ENCODE measurements at places on chromosomes 6 and 20. TPM values are rescaled to one million over a fixed set of nuclear protein-coding genes. Genes with fewer than 3 reads are reported as not detected.

Gene HLA-DOA
- total RNA-seq, result 1.4 TPM

Gene C6orf52
- 1.5 TPM for total RNA-seq

Gene HLA-DRB5
- 0.86 TPM for total RNA-seq

Gene FAM184A
- total RNA-seq, result 6.1 TPM

- no peak for DNase-seq
Measured at GRCh38 chr6:73612611-73613010, 41.2 kb downstream of the SLC17A5 start.

- no peak for DNase-seq
Measured at GRCh38 chr6:44278774-44279697, 8.8 kb downstream of the TMEM151B start.

- DNase-seq, result peak; percentile 90
Measured at GRCh38 chr6:29723262-29723665, at the start of gene HLA-F. Gene HLA-F, plus strand, starts transcription at chr6:29723434. Its CDS starts 30 bp downstream, at chr6:29723464.
